Left hindlimb (tissue), 1 donor: ENCODE measurements at places on chromosomes 16 and 17.

DNA sequence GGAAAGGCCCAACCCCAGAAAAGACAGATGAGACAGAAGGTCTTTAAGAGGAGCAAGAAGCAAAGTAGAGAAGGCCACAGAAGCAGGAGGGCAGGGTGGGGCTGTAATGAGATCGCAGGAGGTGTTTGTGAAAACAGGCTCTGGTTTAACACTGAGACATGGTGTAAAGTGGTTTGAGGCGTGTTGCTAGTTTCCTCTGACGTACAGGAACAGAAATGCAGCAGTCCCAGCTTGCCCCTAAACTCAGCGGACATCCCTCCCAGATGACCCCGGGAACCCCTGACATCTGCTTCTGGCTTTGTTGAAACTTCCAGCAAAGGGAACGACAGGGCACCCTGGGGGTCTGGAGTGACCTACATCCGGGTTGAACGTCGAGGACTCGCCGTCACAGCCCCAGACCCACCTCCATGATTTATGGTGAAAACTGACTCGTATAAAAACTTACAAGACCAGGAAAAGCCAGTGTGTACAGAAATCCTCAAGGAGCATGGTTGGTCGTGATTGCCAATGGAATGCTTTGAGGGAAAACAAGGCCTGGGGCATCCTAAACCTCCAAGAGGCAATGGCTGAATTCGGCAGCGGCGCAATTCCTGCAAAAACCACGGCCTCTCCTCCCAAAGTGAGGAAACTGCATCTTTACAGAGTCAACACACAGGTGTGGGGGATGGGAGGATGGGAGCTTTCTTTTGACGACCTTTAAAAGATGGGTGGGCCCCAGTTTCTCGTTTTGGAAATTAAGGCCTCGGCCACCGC lies 25.8 kb downstream of the LITAF start:
- no peak for DNase-seq

DNA sequence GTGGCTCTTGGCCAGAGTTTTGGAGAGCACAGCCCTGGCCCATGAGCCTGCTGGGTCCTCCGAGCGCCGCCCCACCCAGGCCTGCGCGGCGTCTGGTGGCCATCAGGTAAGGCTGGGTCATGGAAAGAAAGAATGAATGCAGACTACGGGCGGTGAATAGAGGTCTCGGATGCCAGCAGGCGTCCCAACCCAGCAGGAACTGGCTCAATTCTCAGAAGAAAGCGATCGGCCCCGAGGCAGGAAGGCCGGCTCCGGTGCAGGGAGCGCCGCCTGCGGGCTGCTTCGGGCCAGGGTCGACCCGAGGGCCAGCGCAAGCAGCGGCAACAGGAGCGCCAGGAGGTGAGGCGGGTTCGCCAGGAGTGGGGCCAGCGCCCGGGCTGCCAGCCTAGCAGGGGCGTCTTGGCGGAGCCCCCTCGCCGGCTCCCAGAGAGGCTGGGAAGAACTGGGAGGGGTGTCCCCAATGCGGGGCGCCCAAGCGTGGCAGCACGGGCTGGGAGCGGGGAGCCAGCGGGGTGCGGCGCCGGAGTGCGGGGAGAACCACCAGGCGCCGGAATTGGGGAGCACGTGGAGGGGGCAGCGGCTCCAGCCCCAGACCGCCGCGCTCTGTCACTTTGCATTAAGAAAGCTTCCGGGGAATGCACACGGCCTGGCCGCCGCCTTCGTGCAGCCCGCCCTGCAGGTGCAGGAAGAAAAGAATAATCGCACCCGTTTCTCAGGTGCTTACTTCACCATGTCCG lies 7.1 kb upstream of the TMC5 start:
- DNase-seq, result no peak

DNA sequence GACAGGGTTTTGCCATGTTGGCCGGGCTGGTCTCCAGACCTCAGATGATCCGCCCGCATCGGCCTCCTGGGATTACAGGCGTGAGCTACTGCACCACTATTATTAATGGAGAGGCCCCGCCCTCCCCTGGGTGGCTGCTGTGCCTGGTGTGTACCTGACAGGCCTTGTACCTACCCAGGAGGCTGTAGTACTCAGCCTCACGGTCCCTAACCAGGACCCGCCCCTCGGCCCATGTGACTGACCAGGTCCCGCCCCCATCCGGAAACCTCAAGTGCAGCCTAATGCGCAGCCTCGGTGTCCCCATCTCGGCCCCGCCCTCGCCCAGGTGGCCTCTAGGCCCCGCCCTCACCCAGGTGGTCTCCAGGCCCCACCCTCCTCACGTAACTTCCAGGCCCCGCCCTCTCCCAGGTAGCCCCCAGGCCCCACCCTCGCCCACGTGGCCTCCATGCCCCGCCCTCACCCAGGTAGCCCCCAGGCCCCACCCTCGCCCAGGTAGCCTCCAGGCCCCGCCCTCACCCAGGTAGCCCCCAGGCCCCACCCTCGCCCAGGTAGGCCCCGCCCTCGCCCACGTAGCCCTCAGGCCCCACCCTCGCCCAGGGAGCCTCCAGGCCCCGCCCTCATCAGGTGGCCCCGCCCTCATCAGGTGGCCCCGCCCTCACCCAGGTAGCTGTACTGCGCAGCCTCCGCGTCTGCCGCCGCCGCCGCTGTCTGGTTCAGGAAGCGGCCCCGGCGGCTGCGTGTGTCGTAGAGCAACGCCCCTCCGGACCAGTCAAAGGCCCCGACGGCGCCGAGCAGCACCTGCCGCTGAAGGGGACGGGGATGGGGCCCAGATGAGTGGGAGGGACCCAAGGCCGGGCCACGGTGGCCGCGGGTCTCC lies 31.0 kb downstream of the HASPIN start:
- DNase-seq, result no peak

DNA sequence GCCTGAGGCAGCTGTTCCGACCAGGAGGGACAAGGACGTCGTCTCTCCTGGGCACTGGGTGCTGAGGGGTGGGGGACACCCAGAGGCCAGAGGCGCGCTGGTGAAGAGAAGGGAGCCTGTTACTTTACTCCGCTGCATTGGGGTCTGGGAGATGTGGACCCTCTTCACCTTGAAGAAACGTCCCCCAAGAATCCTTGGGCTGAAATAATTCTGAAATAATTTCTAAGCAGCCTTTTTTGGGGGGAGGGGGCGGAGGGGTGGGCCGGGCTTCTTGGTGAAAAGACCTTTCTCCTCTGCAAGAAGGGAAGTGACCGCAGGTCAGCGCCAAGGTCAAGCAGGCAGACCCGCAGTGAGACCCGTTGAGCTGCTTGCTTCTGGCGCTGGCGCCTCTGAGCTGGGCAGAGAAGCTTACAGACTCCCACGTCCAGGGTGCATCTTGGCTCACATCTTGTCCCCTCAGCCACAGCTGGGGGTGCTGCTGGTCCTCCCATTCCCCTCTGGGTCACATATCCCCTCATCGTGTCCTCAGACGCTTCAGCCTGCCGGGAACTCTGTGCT lies 1.1 kb downstream of the SYT17 start:
- peak; percentile 49 for DNase-seq

DNA sequence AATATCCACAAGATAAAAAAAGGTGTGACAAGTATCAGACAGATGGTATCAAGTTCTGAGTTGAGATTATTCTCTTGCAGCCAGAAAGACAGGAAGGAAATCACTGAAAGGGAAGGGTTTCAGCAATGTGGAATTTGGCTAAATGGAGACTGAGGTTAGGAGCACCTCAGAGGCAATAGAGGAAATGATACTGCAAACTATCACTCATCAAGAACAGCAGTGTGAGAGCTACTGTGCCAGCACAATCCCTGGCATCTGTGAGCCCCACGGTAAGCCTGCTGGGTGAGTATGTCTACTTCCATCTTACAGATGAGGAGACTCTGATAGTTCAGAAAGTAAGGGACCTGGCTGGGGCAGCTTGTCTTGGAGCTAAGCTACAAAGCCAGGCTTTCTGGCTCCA lies 162.0 kb downstream of the SALL1 start:
- no peak for DNase-seq

- DNase-seq, result peak; percentile 38
Measured at GRCh38 chr17:29590411-29591145, 1.1 kb upstream of the GIT1 start.

GRCh38 chr16:31420037-31420436 lies 8.1 kb downstream of the COX6A2 start:
- DNase-seq, result no peak

DNA sequence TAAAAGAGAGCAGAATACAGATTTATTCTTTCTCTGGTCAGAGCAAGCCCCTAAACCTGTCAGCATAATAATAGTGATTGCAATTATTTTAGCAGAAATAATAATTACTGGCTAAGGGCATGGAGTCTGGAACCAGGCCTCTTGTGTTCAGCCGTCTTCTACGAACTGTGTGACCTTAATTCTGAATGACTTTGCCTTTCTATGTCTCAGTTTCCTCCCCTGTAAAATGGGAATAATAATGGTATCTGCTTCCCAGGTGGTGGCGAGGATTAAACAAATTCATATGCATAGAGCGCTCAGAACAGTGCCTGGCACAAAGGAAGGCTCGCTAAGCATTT lies 33.4 kb downstream of the RAB11FIP4 start:
- no peak for DNase-seq

DNA sequence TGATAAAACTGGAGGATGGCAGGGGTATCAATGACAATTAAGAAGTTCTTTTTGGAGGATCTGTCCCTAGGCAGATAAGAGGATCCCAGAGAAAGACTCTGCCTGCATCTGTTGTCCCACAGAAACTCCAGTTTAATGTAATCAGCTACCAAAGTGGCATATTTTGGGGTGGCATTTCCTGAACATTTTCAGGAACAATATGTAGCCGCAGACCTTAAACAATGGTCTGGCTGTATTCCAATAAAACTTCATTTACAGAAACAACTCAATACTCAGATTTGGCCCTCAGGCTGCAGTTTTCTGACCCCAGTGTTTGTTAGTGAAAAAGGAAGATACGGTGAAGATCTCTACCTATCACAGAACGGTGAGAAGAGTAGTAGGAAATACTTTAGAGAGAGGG lies 46.1 kb downstream of the KCNJ16 start:
- DNase-seq, result no peak

DNA sequence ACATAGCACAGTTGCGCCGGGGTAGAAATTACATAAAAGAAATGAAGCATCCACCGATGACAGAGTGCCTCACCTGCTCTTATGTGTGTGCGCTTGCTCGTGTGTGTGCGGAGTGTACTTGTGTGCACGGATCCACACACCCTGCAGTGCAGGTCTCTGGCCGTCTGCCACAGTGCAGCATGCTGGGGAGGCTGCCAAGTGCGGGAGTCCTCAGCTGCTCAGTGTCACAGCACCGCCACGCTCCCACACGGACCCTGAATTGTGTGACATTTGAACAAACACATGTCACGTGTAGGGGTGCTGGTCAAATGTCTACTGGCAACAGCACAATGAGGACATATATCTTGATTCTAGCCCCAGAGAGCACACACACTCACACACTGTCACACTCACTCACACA lies 243.0 kb upstream of the MYOCD start:
- no peak for DNase-seq

DNA sequence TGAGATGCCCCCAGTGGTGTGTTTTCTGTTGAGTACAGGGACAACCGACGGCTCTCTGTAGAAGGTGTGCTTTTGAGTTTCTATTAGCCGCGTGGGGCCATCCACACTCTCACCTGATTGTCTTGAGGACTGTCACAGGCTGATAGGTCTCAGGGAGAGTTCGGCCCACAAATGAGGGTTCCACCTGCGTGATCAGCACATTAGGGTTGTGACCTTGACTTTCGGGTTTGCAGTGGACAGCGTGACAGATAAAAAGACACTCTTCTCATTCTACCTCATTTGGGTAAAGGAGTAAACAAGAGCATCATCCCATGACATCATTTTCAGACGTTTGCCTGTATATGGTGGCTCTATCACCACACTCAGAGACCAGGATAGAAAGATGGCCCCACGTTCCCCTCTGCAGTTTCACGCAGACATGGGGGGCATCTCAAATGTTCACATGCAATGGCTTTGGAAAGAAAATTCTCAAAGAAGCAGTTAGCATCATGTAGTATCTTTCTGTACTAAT lies 74.3 kb upstream of the MRTFB start:
- DNase-seq, result no peak

GRCh38 chr17:37772982-37773381 lies 28.1 kb upstream of the HNF1B start:
- DNase-seq, result no peak

GRCh38 chr17:78759969-78760352 lies 22.1 kb downstream of the CYTH1 start:
- no peak for DNase-seq

DNA sequence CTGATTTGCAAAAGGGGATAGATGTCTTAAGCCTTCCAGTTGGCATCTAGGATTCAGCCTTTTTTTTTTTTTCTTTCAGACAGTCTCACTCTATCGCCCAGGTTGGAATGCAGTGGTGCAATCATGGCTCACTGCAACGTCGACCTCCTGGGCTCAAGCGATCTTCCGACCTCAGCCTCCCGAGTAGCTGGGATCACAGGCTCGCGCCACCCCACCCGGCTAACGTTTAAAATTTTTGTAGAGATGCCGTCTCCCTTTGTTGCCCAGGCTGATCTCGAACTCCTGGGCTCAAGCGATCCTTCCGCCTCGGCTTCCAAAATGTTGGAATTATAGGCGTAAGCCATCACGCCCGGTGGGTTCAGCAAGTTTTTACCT lies 571 bp upstream of the CCP110 start:
- DNase-seq, result no peak

GRCh38 chr16:57876210-57876609 lies 73.9 kb upstream of the KIFC3 start:
- no peak for DNase-seq

DNA sequence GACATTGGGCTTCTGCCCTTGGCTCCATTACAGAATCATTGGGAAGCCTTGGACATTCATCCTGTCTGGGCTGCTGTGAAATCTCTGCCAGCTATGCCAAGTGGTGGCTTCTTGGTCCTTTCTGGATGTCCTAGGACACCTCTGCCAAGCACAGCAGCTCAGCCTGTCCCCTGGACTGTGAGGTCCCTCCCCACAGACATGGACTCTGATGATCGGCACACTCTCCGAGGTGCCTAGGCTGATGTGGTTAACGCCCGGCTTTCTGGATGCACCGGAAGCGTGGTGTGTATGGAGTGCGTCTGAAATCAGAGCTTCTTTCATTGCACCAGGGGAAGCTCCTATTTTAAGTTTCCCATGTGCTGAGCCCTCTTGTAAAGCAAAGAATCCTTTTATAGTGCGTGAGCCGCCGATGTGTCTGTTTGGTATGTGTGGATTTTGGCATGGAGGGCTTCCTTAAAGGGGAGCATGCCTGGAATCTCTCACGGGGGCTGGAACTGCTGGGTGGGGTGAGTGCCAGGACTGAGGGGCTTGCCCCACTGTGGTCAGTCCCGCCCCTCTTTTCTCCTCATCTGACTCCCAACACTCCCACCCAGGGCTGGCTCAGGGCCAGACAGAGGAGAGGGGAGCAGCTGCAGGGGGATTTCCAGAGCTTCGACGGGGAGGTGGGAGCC lies 7.0 kb upstream of the ARHGAP23 start:
- peak; percentile 85 for DNase-seq

GRCh38 chr17:31313982-31314781 lies at the start of gene EVI2B:
TSS of gene EVI2B (minus strand) at chr17:31314054. CDS start at chr17:31305609, 8,445 bp downstream.
- no peak for DNase-seq

GRCh38 chr16:2591476-2592240 lies 53.8 kb downstream of the PDPK1 start:
- no peak for DNase-seq

GRCh38 chr16:31179747-31180459 lies at the start of gene FUS:
TSS of gene FUS (plus strand) at chr16:31180139. CDS start at chr16:31180215, 76 bp downstream.
- DNase-seq, result peak; percentile 93

- no peak for DNase-seq
Measured at GRCh38 chr16:6066652-6067051, 969.1 kb upstream of the EEF2KMT start.

- no peak for DNase-seq
Measured at GRCh38 chr16:1174477-1175357, 21.8 kb downstream of the CACNA1H start.
